ENCODE measurements at places on chromosomes 11 and 22.
A peak's percentile ranks its signal among the peaks of the same experiment; 100 is the strongest.

DNA sequence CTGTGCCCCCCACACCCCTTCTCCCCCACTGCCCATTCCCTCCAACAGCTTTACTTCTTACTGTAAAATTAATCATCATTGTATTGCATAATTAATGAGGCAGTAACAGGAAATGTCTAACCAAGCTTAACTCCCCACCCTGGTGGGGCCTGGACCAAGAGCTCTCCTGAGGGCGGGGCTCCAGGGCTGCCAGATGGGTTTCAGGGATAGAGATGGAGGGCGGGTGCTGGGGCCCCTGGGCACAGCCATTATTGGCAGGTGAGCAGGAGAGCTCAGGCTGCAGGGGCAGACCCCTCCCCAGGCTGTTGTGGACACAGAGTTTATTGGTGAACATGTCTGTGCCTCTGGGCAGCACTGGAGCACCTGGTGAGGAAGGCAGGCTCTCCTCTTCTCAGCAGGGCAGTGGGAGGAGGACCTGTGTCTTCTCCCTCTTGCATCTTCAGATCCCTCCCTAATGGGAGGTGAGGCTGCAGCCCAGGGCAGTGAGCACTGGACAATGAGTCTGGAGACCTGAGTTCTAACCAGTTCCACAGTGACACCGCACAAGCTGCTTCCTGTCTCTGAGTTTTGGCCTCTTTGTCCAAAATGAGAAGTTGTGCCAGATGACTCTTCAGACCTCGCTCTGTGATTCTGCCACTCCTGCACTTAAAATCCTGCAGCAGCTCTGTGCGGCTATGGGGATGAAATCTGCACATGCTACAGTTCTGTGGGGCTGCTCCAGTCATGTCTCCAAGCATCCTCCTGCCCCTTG lies 233.3 kb downstream of the CEP164 start:
- H3K36me3 ChIP-seq = no peaks in the 10 kb centered on the region
- DNase-seq = no peak
- H3K27ac ChIP-seq = no peak overlapping the region
- H3K4me1 ChIP-seq = no peaks in the 10 kb centered on the region
- H3K4me3 ChIP-seq = no peak overlapping the region

DNA sequence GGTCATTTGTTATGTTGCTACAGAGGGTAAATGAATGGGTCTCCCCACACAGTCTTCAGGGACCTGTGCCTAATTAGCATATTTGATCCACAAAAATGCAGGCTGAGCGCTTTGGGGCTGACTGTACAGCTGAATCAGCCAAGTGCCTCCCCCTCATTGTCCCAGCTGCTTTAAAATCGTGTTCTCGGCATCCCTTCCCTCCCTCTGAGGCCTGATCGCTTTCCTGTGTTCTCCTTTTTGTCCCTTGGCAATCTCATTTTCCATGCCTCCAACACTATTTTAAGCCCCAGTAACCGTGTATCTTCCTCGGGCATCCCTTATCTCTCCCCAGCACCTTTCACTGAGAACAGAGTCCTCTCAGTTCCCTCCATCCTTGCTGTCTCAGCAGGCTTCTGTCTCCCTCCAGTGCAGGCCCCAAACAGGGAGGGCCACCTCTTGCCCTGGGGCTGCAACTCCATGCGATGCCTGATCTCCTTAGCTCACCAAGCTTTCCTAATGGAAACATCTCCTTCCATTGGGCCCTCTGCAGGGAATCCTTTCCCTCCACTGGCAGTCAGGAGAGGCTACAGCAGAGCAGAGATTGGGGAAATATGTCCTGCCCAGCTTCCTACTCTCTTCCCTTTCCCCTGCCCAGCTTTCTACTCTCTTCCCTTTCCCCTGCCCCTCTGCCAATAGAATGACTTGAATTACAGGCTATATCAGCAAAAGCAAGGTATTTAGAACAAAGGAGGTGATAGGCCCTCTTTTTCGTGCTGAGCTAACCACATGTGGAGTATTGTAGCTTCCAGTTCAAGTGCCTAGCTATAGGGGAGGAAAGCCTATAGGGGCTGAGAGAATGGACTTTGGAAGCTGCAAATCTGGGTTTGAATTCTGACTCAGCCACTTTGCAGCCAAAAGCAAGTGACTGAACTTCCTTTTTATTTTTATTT lies 13.8 kb downstream of the UQCR10 start:
- H3K27ac ChIP-seq = peak overlapping the region; percentile 36
- peaks cover 4% of the 10 kb centered on the region for H3K4me1 ChIP-seq
- no peaks in the 10 kb centered on the region for H3K27me3 ChIP-seq
- no peak overlapping the region for H3K4me3 ChIP-seq

- H3K27me3 ChIP-seq = peaks cover 1% of the 10 kb centered on the region
- H3K4me1 ChIP-seq = no peaks in the 10 kb centered on the region
- DNase-seq = no peak
- H3K36me3 ChIP-seq = no peaks in the 10 kb centered on the region
- no peak overlapping the region for H3K4me3 ChIP-seq
Observed at GRCh38 chr11:22699388-22699787, 33.0 kb downstream of the GAS2 start.

- peaks cover 33% of the 10 kb centered on the region for H3K36me3 ChIP-seq
- H3K27ac ChIP-seq = no peak overlapping the region
- no peak for DNase-seq
- peaks cover 20% of the 10 kb centered on the region for H3K4me1 ChIP-seq
Observed at GRCh38 chr11:82980947-82981346, 79.4 kb downstream of the DDIAS start.

GRCh38 chr11:93741882-93742226 lies 382 bp downstream of the C11orf54 start:
- no peak for DNase-seq
- H3K4me3 ChIP-seq = peak overlapping the region; percentile 98
- no peaks in the 10 kb centered on the region for H3K27me3 ChIP-seq
- peaks cover 25% of the 10 kb centered on the region for H3K4me1 ChIP-seq
- H3K36me3 ChIP-seq = peaks cover 25% of the 10 kb centered on the region

DNA sequence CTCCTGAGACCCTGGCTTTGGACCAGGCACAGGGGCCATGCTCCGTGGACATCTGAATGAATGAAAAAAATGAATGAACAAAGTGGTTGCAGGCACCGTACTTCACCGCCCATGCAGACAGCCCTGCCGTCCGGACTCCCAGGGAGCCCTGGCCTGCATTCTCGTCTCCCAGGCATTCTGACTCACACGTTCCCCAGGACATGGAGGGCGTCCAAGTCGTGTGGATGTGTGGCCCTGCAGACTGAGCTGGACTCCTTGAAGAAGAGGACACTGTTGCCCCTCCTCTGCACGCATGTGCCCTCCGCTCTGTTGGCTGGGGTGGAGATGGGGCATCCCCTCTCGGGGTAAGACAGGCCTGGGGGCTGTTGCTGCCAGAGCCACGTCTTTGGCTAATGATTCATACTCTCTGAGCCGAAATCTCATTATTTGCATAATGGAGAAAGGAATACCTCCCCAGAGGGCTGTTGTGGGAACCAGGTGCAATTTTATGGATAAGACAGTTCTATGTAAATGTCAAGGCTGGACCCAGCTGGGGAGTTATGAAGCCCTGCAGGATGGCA lies 49.7 kb downstream of the RTL6 start:
- H3K4me3 ChIP-seq = no peak overlapping the region
- H3K36me3 ChIP-seq = no peaks in the 10 kb centered on the region
- H3K27ac ChIP-seq = no peak overlapping the region
